ENCODE measurements at places on chromosomes 7 and 10. TPM values are rescaled to one million over a fixed set of nuclear protein-coding genes. Genes with fewer than 3 reads are reported as not detected.

DNA sequence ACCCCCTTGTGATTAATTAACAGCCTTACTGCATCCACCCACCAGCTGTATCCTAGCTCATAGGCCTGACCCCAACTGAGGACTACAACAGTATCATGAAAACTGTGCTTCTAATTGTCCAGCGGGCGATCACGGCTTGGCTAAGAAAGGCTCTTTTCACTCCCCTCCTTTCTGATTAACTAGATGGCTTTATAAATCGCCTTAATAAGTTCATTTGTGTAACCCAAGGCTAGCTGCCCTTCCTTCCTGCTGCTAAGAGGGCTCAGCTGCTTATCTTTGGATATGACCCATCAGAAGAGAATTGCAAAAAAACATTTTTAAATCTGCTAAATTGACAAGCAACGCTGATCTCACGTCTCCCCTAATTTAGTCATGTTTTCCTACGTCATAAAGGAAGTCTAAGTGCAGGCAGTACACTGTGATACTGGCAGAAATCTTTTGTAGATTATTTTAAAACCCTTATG lies 163.0 kb upstream of the LAMB4 start:
- no peak for DNase-seq

- DNase-seq: no peak
These were observed 7.1 kb downstream of the KIF5B start for GRCh38 chr10:32049113-32049512.

GRCh38 chr7:55527307-55527706 lies 45.0 kb downstream of the VOPP1 start:
- DNase-seq: no peak

DNA sequence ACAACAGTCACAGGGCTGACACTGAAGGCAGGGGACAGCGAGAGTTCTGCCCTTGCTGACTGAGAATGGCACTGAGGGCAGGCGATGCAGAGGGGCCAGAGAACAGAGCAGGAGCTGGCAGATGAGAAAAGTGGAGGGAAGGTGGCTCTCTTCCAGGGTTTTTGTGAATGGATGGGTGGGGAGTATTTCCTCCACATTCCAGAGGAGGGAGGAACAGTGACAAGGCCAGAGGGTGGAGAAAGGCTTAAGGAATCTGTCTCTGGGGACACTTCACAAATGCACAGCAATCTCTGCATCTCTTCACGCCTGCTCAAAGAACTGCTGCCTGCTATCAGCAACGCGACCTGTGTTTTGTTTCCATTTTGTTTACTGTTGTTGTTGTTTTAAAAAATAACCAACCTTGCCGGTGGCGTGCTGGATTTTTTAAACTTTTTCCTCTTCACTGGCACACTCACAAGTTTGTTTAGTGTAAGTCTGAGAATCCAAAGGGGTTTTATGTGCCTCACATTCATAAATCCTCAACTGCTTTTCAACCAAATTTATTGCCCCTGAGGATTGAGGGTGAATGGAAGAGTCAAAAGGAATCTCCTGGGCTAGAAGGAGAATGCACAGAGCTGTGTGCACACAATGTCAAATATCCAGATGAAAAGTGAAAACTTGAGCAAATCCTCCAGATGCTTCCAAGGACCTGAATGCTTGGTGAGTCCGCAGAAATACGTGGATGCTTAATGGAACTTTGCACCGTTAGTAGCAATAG lies 129.3 kb downstream of the GLI3 start:
- no peak for DNase-seq

GRCh38 chr10:50410066-50410811 lies 158.9 kb upstream of the ASAH2 start:
- DNase-seq: no peak

DNA sequence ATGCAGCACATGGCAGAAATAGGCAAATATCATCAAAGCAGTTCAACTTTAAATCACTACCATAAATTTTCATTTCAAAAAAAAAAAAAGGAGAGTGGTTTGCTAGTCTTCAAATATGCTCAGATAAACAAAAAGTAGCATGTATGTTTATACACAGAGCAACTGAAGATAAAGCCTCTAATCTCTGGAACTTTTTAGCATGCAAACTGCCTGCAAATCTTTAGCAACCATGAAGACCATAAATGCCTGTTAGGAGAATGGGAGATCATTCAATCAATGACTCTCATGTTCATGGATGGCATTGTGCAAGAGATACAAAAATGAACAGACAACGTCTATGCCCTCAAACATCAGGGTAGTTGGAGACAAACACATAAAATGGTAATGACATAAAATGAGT lies 57.3 kb downstream of the ORC5 start:
- no peak for DNase-seq

DNA sequence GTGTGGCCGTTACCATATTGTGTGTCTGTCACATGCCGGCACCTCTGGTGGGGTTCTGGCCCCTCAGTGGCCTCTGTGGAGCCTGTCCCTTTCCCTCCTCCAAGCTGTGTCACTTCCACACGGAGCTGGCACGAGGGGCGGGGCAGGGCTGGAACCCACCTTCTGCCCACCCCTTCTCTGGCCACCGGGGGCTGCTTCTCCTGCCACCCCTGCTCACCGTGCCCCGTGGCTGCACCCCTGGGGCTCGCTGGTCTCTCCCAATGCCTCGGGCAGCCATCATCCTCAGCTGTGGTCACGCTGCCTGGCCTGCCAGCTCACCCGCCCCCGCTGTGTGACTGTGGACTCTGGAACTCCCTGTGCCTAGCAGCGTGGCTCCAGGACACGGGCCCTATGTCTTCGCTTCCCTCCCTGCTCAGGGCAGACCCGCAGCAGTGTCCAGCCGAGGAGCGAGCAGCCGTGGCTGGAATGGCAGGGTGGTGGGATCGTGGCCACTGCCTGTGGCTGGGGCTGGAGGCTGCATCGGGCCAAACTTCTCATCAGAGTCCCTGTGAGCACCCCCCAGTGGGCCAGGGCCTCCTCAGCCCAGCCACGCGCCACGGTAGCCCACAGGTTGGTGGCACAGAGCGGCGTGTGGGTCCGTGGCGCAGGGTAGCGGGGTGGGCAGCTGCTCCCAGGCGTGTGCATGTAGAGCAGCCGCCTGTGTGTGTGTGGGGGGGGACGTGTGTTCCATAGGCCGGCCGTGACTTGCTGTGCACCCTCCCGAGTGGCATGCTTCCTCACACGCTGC lies 8.1 kb downstream of the TTYH3 start:
- DNase-seq: no peak

Gene WNT8B
- total RNA-seq: 0.11 TPM

Gene HOXA3
- total RNA-seq: 9.0 TPM

Gene TEX36
- not detected for total RNA-seq

Gene UTF1
- total RNA-seq: not detected

Gene H2BK1
- total RNA-seq: not detected

Data from urinary bladder (tissue), 4 donors.